ENCODE measurements at places on chromosomes 12 and 14.

GRCh38 chr14:35897616-35898111 is 71.5 kb downstream of the BRMS1L start:
- DNase-seq: no peak

DNA sequence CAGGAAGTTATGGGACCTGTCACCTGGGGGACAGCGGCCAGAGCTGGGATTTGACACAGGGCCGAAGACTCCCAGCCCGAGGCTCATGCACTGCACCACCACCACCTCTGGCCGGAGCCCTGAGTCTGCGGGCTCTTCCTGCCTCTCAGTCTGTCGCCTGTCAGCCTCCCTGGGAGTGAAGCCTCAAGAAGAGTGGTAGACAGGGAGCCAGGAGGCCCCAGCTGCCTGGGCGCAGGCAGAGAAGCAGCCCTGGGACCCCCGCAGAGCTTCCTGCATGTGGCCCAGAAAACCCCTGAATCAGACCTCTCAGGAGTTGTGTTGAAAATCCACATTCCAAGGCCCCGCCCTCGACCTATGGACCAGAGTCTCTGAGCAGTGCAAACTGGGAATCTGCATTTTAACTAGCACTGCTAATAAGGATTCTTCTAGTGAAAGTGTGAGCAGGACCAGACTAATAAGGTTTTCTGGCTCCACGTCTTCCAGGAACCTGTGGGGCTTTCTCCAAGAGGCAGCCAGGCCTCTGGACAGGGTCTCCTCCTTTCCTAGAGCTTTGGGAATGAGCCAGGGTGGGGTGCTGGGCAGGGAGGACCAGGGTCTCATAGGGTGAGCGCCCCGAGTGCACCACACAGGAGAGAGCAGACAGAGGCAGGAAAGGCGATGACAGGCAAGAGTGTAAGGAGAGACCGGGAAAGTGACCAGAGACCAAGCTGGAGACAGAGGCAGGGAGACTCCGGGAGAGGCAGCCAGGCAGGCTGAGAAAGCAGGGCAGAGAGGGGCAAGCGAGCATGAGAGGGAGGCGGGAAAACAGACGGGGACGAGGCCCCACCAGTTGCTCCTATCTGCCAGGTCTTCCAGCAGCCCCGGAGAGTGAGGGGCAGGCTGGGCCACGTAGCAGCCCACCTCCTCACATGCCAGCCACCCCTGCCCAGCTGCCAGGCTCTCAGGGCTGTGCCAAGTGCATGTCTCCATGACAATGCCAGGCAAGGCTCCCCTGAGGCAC is 112.4 kb downstream of the BCL11B start:
- no peak for DNase-seq

DNA sequence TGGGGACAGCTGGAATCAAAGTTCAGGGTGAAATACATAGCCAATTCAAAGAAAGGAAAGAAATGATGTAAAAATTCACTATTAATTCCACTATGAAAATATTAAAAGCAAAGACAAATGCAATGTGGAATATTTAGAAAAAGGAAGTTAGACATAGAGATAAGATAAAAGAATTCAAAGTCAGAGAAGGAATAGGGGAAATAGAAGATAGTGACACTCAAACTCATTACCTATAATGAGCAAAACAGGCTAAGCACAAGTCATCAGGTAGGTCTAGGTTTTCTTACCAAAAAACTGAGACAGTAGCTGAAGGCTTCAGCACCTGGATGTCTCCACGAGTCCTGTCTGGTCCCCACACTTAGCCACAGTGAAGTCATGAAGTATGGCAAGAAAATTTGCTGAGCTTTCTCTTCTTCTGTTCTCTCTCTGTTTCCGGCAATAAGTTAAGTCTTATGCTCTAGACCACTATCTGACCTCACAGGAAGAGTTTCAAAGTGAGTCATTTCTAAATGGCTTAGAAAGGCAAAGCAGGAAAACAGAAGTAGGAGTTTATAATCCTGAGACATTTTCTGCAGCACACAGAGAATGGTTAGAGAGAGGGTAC is at the start of gene C3AR1:
Gene C3AR1, minus strand, starts transcription at position 369 of the 604 bp plus-strand sequence. CDS start 6,174 bp downstream, outside the sequence.
- DNase-seq: peak; percentile 77

GRCh38 chr14:37093364-37093763 is 79.0 kb downstream of the SLC25A21 start:
- DNase-seq: no peak

- no peak for DNase-seq
Observed at GRCh38 chr12:7973457-7973825, 37.5 kb upstream of the SLC2A3 start.

DNA sequence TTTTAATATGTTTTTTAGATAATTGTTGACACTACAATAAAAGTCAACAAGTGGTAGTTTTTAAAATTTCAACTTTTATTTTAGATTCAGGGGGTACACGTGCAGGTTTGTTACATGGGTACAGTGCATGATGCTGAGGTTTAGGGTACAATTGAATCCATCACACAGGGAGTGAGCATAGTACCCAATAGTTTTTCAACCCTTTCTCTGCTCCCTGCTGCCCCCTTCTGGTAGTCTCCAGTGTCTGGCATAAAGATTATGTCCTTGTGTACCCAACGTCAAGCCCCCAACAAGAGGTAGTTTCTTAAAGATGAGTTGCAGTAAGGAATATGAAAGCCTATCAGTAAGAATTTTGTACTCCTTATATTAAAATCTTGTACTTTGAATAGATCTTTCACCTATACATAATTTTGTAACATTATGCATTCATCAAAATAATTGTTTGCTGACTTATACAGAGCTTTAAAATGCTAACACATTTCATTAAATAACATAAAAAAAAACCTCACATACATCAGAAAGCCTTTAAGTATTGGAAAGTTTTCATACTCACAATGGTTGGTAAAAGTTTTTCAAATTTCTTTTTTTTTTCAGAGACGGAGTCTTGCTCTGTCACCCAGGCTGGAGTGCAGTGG is 5.4 kb upstream of the RALGAPA1 start:
- DNase-seq: peak; percentile 84

DNA sequence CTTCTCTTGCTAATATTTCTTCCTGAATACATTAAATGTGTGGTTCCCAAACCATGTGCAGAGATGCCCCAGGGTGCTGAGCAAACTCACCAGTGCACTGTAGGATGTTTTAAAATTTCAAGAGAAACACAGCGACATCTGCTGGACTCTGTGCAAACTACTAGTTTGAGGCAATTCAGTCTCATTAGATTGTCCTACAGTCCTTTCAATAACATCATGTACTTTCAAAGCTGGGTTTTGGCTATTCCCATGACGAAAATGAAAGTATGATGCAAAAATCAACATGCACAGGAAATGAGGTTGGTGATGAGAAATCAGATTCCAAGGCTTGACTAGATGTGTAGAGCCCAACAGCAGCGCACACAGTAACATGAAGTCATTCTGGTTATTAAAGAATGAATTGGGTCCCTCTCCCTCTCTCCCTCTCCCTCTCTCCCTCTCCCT is 66.3 kb downstream of the CLIP1 start:
- peak; percentile 62 for DNase-seq

- no peak for DNase-seq
Observed at GRCh38 chr14:29829851-29830250, 97.8 kb downstream of the PRKD1 start.

GRCh38 chr14:32075672-32076277 is 1.3 kb upstream of the ARHGAP5 start:
- DNase-seq: peak; percentile 15

GRCh38 chr12:89040146-89040964 is 311.9 kb downstream of the DUSP6 start:
- DNase-seq: peak; percentile 60

Measured in CD4-positive, alpha-beta T cell treated with Interleukin-21 for 1 hour (primary cell).